ENCODE measurements at places on chromosomes 11 and 22.

DNA sequence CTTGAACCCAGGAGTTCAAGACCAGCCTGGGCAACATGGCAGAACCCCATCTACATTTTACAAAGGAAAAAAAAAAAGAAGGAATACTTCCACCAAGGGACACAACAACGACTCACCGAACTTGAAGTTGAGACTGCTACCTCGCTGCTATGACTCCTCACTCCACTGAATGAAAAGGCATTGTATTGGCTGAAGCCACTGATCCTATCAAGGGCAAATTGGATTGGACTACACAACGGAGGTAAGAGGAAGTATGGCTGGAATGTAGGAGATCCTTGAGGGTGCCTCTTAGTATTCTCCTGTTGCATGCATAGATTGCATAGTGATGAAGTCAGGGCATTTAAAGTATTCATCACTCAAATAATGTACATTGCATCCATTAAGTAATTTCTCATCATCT, 97.9 kb downstream of the CWF19L2 start:
- DNase-seq, result no peak

DNA sequence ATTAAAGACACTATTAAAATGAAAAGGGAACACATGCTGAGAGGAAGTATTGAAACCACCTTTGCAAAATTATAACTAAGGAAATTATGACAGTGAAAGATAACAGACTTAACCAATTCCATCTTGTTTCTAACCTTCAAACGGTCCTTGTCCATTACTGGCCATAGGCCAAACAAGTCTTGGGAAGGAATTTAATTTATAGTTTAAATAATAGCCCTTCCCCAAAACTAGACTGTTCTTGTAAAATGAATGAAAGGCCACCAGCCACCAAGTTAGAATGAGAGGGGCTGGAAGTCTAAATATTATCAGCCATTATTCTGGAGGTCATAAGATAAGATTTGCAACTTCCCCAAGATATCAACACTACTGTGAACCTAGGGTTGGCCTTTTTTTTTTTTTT, 1.8 kb upstream of the TALDO1 start:
- DNase-seq, result no peak

- DNase-seq, result no peak
These were observed 105.7 kb downstream of the RASSF10 start for GRCh38 chr11:13114566-13115379.

DNA sequence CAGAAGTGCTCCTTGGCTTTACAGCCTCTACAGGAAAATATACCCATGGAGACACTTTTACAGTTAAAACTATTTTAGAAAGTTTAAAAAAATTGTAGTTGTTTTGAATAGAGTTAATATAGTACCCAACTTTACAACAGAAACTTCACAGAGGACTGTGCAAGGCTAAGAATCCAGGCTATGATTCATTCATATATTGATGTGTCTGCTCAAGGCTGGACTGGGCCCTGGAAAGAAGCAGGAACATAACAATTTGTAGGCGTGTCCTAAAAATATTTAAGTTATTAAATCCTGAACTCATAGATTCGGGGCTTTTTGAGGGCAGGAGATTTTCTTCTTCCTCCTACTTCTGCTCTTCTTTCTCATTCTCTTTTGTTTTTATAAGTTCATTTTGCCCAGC, 291.5 kb upstream of the CCDC179 start:
- DNase-seq, result no peak

- no peak for DNase-seq
These were observed 222.5 kb upstream of the SNX19 start for GRCh38 chr11:131138731-131139130.

- DNase-seq, result no peak
These were observed 41.7 kb downstream of the IRAG1 start for GRCh38 chr11:10651656-10652361.

DNA sequence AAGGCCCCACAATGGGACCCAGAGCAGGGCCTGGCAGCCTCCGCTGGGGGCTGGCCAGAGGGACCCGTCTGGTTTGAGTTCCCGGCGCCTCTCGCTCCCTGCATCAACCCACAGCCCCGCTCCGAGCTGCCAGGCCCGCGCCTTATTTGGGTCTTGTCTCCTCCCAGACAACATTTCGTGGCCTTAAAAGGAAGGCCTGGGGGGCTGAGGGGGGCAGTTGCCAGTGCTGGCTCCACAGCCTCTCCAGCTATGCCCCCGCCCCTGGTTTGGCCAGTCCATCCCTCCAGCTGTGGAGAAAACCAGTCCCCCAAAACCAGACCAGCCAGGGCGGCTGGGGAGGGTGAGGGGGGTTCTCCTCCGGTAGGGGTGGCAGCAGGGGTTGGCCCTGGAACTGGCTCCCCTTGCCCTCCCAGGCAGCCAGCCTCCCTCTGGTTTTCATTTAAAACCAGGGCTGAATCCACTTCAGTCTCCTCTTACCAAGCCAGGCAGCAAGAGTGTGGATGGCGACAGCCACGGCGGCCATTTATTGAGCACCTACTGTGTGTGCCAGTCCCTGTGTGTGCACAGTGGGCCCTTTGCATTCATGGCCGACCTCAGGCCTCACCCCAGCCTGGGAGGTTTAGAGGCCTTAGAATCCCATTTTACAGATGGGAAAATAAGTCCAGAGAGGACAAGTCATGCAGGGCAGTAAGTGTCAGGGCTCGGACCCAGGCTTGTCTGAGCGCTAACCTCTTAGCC, 18.6 kb downstream of the EMID1 start:
- DNase-seq, result no peak

GRCh38 chr22:30978304-30978962, 9.4 kb downstream of the TUG1 start:
- DNase-seq, result no peak

DNA sequence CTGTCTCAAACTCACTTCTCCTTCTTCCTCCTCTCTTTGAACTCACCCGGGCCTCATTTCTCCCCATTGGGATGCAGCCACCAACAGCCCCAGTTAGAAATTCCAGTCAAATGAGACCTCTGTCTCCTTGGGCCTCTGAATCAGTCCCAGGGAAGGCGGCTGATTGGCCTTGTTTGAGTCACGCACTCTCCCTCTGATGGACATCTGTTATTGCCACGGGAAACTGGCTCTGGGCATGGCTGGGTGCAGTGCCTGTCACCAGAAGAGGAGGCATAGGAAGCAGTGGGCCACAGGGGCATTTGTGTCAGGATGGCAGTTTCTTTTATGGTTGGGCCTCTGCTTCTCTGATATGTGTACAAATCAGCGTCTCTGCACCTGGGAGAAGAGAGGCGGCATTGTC, 9.6 kb upstream of the WNT11 start:
- DNase-seq, result no peak

GRCh38 chr11:112599856-112600533, 339.3 kb upstream of the PLET1 start:
- no peak for DNase-seq

- DNase-seq, result no peak
These were observed 65.5 kb upstream of the SOX6 start for GRCh38 chr11:16421826-16422225.

DNA sequence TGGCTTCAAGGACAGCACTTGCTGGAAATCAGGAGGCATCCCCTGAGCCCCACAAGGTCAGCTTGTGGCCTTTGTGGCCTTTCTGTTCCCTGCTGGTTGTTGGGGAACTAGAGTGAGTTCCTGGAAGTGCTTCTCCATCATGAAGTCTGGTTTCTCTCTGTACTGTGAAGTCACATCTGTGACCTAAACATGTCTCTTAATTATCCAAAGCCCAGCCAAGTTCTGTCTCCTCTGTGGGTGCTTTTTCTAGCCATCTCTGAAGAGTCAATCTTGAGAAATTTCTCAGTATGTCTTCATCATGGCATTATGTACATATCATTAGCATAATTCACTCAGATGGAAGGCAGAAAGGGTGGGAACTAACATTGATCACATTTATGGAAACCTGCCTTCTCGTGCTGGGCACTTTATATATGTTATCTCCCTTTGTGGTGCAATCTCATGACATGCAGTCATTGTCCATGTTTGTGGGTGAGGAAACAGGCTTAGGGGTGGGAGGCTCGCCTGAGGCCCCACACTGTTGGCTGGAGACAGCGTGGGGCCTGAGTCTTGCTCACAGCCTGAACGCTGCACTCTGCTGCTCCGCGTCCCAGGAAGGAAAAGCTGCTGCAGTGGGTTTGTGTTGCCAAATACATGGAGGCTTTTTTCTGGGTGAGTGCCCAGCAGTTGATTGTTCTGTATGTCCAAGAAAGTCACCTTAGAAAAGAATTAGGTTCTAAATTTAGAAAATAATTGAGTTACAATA, 24.6 kb downstream of the IGHMBP2 start:
- no peak for DNase-seq

DNA sequence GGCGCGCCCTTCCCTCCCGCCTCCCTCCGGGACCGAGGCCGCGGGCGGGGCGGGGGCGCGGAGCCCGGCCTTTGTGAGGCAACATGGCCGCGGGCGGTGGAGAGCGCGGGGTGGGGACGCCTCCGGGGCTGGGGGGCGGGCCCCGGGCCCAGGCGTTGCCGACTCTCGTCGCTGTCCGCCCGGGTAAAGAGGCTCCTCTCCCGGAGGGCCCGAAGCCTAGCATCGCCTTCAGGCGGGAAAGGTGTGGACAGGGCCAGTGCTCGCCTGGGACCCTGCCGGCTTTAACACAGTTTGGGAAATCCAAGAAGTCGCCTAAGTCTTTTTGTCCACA, 369 bp downstream of the DGCR8 start:
- peak; percentile 76 for DNase-seq

DNA sequence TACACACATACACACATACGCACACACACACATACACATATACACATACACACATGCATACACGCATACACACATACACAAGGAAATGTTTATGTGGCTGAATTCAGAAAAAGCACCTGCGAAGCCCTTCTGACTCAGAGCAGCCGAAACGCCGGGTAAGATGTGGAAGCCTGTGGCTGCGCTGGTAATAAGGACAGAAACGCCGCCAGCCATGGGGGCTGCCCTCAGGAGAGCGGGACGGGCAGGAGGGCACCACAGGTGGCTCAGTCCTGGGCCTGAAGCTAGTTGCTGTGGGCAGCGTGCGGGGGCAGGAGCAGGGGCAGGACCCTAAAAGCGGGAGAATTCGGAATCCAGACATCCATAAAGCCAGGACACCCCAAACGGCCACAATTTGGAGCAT, 378.3 kb downstream of the BRD1 start:
- no peak for DNase-seq

DNA sequence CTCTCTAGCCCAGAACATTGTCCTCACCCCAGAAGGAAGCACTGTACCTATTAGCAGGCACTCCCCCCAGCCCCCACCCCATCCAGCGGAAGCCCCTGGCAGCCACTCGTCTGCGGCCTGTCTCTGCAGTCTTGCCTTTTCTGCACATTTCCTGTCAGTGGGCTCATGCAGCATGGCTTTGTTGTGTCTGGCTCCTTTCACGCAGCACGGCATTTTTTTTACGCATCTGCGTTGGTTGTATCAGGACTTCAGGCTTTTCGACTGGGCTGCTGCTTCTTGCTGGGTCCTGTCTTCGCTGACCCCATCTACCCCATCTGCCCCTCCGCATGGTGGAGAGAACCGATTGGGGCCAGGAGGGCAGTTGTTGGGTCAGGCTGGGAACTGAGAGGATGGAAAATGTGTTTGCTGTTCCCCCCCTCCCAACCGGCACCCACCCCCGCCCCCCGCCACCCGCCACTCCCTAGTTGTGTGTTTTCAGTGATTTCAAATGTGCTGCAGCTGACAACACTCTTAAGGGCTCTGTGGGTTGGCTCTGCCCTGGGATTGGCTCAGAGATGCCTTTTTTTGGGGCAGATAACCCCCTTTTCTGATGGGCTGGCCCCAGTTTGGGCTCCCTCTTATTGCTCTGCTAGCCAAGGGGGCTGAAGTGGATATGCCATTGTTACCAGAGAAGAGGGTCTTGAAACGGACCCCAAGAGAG, 110.0 kb downstream of the KIAA1671 start:
- DNase-seq, result peak; percentile 43

DNA sequence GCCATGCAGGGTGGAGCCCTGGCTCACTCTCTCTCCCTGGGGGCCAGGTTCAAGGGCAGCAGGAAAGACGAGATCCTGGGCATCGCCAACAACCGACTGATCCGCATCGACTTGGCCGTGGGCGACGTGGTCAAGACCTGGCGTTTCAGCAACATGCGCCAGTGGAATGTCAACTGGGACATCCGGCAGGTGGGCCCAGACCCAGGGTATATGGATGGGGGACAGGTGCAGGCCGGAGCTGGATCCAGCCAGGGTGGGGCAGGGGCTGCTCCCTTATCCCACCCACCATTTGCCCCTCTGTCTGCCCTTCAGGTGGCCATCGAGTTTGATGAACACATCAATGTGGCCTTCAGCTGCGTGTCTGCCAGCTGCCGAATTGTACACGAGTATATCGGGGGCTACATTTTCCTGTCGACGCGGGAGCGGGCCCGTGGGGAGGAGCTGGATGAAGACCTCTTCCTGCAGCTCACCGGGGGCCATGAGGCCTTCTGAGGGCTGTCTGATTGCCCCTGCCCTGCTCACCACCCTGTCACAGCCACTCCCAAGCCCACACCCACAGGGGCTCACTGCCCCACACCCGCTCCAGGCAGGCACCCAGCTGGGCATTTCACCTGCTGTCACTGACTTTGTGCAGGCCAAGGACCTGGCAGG, 2.9 kb downstream of the TRPT1 start:
- no peak for DNase-seq

GRCh38 chr11:17164361-17165246, 43.2 kb downstream of the PIK3C2A start:
- no peak for DNase-seq

- DNase-seq, result no peak
These were observed at the start of gene BATF2 for GRCh38 chr11:64996710-64997380. BATF2 (minus strand) TSS chr11:64996971; CDS start chr11:64996914, 57 bp downstream.

GRCh38 chr22:30878516-30879414, 89.8 kb downstream of the MORC2 start:
- no peak for DNase-seq

DNA sequence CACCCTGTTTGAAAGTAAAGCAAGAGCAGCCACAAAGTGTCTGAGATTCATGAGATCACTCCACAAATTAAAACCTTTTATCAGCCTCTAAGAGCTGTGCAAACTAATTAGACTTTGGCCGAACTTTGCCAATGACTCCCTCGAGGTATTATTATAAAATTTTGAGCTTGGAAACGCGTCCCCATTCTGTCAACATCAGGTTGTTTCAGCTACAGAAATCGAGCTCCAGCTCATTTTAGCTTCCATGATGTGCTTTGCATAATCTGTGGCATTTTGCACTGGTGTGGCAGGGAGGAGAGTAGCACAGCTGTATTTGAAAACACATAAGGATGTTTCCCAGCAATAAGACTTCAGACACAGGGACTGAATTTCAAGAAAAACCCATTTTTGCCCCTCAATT, 872.2 kb downstream of the NTM start:
- DNase-seq, result no peak

- no peak for DNase-seq
These were observed 8.0 kb downstream of the DENND6B start for GRCh38 chr22:50318698-50319411.

GRCh38 chr11:14329702-14330101, 29.3 kb downstream of the RRAS2 start:
- DNase-seq, result no peak

GRCh38 chr11:114163830-114164401, 104.4 kb downstream of the ZBTB16 start:
- no peak for DNase-seq

Measured in stimulated activated CD4-positive, alpha-beta T cell treated with anti-CD3 and anti-CD28 coated beads, Interleukin-2, amount 100 ng/mL, for 24 hours (primary cell).